ENCODE measurements at places on chromosomes 16 and 17.

DNA sequence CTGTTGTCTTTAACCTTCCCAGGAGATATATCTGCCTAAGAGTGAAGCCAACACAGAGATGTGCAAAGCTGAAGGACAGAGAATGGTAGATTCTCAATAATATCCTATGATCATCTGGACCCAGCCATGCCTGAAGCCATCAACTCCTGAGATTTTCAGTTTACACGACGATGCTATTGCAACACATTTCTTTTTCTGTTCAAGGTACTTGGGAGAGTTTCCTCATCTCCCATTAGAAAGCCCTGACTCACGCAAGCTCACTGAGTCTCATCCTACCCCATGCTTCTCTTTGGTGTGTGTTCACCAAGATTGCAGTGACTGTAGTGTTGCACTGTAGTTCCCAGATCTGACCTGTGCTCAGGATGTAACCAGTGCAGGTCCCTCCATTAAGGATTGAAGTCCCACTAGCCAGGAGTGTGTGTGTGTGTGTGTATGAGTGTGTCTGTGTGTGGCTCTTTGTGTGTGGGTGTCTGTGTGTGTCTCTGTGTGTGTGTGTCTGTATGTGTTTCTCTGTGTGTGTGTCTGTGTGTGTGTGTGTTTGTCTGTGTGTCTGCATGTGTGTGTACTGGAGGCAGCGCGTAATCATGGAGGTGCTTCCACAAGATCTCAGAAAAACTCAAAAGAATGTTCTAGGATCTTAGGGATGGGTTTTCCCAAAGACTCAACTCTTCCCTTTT is 15.5 kb downstream of the CES1 start:
- no peak for DNase-seq

- DNase-seq: peak; percentile 1
Observed at GRCh38 chr17:58666858-58667267, 25.0 kb downstream of the TEX14 start.

- DNase-seq: no peak
Observed at GRCh38 chr16:84117494-84117843, 727 bp upstream of the MBTPS1 start.

DNA sequence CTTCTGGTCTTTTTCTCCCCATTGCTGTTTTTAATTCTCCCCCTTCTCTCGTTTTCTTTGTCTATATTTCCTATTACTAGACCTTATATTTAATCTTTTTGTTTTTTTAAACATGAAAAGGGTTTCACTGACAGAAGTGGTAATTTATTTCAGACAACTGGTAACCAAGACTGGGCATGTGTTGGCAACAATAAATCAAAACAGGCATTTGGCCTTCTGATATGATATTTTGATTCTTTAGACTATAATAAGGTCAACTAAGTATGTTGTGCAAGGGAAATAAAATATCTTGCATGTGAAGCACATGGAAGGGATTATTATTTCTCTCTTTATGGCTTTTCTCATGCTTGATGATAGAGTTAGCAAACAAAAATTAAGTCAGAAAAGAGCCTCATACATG is 34.6 kb downstream of the AP2B1 start:
- no peak for DNase-seq

DNA sequence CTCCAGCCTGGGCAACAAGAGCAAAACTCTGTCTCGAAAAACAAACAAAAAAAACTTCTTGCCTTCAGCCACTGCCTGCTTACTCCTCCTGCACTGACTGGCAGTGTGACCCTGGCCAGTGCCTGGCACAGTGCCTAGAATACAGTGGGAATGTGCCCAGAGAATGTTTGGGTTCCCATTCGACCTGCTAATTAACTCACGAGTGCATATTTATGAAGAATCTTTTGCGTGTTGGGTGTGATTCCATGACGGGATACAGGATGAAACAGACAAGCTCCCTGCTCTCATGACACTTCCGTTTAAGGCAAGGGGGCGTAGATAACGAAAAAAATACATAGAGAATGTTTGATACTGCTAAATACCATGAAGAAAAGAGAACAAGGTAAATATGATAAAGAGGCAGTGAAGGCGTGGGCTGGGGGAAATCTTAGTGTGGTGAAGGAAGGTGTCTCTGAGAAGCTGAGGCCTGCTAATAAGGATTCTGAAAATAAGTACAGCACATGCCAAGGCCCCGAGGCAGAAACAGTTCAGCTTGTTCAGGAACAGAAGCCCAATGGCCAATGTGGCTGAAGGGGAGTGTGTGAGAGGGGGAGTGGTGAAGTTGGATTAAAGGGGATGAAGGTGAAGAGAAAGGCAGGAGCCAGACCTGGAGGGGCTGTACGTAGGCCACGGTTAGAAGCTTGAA is 4.3 kb downstream of the ABI3 start:
- DNase-seq: no peak

GRCh38 chr17:66946251-66946650 is 18.3 kb upstream of the CACNG4 start:
- DNase-seq: no peak

DNA sequence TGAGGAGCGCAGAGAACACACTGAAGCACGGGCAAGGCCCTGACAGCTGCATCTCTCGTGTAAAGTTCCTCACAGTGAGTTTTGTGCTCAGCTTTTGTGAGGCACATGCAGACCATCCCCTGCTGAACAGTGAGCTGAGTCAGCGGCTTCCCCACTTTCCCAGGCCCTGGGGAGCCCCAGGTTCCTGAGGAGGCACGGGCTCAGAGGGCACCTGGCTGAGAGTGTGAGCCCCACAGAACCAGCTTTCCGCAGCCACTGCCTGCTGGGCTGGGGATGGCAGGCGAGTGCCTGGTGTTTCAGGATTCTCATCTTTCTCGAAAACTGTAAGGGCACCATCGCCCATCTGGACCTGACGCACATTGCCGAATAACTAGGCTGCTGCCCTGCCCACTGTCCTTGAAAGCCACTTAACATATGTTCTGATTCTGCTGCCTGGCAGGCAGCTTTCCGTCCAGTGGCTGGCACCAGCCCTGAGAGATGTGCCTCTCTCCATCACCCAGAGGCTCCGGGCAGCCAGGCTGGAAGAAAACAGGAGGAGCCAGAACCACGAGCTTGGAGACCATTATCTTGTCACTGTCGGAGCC is 266.7 kb upstream of the FOXF1 start:
- DNase-seq: no peak

- no peak for DNase-seq
Observed at GRCh38 chr17:54256401-54256929, 433.7 kb downstream of the KIF2B start.

DNA sequence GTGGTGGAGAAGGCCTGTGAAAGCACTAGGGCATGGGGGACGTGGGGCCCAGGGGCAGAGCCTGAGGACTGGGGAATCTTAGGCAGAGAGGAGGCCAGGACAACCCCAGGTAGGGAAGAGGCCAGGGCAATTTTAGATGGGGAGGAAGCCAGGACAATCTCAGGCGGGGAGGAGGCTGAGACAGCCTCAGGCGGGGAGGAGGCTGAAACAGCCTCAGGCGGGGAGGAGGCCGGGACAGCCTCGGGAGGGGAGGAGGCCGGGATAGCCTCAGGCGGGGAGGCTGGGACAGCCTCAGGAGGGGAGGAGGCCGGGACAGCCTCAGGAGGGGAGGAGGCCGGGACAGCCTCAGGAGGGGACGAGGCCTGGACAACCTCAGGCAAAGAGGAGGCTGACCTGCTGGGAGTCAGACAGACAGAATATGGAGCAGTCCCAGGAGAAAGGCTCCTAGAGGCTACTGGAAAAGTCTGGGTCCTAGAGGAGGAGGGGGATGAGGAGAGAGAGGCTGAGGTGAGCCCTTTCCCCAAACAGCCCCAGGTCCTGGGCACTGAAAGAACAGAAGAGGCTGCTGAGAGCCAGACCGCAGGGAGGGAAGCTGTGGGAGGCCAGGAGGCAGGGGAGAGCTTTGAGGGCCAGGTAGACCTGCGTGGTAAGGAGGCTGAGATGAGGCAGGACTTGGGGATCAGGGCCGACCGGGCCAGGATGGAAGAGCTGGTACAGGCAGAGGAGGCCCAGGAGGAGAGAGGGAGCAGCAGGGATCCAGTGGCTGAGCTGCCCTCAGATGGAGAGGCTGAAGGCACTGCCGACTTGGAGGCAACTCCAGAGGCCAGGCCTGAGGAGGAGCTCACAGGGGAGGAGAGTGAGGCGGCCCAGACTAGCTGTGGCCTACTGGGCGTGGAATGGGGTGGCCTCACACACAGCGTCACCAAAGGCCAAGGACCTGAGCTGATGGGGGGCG is 1.6 kb downstream of the APOBR start:
- DNase-seq: no peak

DNA sequence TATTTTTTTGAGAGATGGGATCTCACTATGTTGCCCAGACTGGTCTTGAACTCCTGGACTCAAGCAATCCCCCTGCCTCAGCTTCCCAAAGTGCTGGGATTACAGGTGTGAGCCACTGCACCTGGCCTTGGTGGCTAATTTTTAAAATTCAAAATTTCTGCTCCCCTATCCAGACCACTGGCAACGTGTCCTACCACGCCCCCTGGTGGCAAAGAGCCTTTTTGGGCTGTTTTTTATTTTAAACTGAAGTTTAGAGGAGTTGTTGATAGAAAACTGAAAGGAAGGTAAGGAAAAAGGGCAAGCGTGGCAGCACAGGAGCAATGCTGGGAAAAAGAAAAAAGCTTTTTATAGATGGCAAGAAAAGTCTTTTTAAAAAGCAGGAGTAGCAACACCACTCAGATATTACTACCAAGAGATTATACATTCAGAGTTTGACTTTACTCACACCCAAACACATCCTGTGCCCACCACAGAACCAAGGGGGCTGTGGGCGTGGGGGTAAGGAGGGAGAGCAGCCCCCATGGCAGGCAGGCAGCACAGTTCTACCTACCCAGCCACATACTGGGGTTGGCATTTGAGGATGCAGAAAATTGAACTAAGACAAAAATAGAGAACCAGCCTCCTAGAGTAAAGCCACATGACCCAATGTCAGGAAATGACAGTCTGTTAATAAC is 4.2 kb upstream of the MXRA7 start:
- peak; percentile 13 for DNase-seq

DNA sequence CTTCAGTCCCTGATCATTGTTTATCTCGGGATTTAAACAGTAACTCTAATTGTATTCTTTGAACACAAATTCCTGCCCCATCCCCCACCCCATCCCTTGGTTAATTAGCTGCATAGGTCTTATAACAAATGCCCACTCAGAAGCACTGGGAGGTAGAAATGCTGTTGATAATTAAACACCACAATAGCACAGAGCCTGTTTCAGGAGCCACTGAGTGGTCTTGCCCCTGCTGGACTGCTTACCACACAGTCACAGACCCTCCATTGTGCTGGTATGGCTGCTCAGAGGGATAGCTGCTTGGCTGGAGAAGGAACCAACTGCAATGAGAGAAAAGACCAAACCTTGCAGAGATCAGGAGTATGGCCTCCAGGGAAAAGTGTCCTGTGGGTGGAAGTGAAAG is 214.1 kb downstream of the ANKFN1 start:
- no peak for DNase-seq

DNA sequence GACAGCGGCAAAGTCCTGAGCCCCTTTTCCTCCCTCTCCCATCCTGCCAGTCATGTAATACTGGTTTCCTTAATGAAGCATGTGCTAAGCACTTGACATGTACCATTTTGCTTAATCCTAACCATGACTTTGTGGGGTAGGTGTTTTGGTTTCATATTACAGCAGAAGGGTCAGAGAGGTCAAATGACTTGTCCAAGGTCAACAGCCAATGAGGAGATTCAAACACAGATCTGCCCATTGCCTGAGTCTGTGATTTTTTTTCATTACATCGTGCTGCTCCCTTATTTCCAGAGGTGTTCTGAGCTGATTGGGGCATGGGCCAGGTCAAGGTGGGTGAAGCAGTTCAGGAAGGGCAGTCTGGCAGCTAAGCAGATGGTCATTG is 17.6 kb upstream of the PHF12 start:
- no peak for DNase-seq

DNA sequence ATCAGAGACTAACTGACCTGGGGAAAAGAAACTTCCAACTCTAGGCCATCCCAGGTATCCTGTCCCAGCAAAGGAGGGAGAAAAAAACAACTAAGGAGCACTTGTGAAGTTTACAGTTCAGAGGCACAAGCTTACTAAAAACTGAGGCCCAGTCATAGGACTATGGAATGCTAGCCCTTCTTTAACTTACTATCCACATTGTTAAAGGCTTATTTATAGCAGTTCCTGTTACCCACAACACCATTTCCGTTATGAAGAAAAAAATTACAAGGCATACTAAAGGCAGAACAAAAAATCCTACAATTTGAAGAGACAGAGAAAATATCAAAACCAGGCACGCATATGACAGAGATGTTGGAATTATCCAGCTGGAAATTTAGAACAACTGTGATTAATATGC is 159.1 kb downstream of the CDH11 start:
- no peak for DNase-seq

- no peak for DNase-seq
Observed at GRCh38 chr16:77744141-77744540, 21.8 kb downstream of the NUDT7 start.

GRCh38 chr16:81755915-81756614 is 23.0 kb upstream of the PLCG2 start:
- DNase-seq: no peak

DNA sequence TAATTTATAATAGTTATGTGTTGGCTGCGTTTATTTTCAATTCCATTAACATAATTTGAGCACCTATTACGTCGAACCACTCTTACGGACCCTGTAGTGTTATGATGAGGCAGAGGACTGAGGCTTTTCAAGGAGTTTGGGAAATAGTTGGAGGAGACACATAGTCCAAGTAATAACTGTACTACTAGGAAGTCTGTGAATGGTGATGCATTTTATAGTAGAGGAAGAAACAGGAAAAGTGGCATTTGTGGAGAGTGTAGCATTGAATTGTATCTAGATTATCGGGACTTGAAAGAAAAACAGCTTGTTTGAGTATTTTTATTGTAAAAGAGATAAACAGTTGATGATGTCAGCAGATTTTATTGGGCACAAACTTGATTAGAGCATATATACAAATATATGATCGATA is 1.7 kb downstream of the NFATC3 start:
- DNase-seq: no peak

- no peak for DNase-seq
Observed at GRCh38 chr17:79622122-79622601, 11.3 kb upstream of the RBFOX3 start.

GRCh38 chr16:75121949-75122568 is 5.5 kb upstream of the LDHD start:
- no peak for DNase-seq

DNA sequence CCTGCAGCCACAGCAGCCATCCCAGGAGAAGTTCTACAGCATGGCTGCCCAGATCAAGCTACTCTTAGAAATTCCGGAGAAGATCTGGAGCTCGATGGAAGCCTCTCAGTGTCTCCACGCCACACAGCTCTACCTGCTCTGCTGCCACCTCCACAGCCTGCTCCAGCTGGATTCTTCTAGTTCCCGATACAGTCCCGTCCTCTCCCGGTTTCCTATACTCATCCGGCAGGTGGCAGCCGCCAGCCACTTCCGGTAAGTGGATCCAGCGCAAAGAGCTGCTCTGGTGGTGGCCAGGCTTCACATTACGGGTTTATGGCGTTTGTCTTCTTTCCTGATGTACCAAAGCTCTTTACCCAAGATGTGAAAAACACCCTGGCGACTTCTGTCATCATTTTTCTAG is 3.6 kb downstream of the COG1 start:
- DNase-seq: no peak

Data from amygdala (tissue), 56 donors.